ENCODE measurements at places on chromosomes 7 and 10.
A peak's percentile ranks its signal among the peaks of the same experiment; 100 is the strongest.

GRCh38 chr10:93468461-93469213 is 13.5 kb downstream of the MYOF start:
- no peak for DNase-seq

DNA sequence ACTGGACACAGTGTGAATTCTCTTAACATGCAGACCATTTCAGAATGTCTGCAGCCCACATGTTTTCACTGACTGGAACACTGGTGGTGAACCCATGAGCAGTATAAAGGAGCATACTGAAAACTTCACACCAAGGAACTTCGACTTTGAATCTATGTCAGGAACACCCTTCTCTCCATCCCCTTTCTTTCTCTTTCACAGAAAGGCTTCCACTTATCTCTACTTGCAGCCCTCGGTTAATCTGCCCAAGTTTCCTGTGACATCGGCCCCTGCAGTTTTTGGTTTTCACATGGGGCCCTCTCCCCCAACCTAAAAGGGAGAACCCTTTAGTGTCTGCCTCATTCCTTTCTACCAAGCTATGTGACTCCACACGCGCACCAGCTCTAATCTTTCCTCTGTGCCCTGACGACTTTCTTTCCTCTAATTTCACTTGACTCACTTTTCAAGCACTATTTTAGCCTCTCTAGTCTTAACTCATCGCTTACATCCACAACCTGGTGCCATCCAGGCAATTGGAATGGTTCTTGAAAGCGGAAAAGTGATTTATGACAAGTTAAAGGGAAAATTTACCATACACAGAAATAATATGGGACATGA is 70.1 kb downstream of the RELN start:
- DNase-seq = no peak

- peak; percentile 26 for DNase-seq
These were observed 863 bp downstream of the CCNY start for GRCh38 chr10:35336921-35337823.

- DNase-seq = no peak
These were observed 55.9 kb upstream of the PAPSS2 start for GRCh38 chr10:87603769-87604168.

DNA sequence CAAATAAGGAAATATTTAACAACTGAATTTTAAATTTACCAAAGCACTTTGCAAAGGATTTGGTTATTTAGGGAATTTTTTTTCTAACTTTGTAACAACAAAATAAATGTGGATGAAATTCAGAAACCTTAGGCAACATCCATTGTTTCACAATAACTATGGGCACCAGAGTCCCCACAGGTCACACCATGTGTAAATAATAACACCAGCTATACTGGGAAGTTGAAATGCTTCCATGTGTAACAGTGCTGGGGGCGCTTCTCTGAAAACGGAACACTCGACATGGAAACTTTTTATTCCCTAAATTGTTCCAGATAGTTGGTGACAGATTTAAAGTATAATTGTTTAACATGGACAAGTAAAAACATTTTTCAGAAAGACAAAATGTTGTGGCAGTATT is 818.6 kb downstream of the TNS3 start:
- no peak for DNase-seq

GRCh38 chr10:58859526-58859925 is 316.9 kb upstream of the PHYHIPL start:
- no peak for DNase-seq

DNA sequence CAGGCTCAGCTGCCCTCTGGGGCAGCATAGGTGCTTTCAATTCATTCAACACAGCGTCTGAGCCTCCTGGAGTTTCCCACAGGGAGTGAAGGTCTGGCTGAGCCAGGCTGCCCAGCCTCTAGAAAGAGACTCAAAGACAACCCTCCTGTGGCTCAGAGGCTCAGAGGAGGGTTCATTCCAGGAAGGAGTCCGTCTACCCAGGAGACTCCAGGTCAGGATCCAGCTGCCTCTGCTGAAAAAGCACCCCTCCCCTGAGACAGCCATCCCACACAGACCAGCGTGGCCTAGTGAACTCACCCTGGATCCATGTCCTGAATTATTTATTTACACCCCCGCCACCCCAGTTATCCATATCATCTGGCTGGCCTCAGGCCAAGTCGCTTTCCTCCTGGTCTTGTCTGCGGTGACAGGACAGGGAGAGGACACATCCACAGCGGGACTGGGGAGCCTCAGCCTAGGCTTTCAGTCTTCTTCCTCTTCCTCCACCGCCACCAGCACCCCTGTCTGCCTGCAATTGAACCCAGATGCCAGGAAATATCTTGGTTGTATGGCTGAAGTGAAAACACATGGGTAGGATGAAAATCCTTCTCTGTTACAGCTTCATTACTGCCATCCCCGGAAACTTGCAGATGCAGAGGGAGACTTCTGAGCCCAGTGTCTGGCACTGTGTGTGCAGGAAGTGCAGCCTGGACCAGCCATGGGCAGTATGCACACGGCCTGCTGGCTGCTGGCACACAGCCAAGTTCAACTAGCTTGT is 44.0 kb upstream of the COL13A1 start:
- DNase-seq = no peak

GRCh38 chr10:99872367-99873162 is 90.1 kb downstream of the ABCC2 start:
- DNase-seq = no peak

- no peak for DNase-seq
These were observed 8.0 kb downstream of the SLC18A2 start for GRCh38 chr10:117248750-117249465.

DNA sequence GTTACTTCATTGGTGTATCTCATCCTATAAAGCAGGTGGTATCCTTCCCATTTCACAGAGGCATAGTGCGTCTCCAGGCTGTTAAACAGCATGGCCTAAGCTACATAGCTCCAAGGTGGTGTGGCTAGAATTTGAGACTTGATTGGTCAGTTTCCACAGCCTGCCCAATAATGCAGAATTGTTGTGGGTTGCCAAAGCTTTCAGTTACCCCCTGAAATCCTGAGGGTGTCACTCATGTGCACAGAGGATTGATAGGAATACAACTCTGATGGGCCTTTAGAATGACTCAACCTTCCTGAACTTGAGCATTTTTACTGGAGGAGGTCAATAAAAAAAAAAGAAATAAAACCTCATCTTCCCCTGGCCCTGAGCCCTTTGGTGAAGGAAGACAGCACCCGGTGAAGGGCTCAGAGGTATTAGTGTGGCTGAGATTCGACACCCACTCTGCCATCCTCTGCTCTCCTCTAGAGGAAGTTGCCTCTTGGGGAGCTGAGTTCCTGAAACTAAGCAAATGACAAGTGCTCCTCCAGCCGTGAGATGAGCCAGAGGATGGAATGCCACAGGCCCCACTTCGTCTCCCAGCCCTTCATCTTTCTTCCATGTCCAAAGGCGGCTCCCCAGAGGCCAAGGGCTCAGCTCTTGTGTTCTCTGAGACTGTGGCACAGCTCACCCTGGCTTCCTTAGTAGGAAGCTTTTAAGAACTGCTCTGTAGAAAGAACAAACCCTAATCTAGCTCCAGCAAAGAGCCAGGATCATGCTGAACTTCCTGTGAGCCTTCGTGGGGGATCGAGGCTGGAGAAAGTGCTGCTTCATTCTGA is 1.0 kb downstream of the ACSL5 start:
- DNase-seq = peak; percentile 42

GRCh38 chr7:568031-568951 is 48.6 kb upstream of the PDGFA start:
- no peak for DNase-seq

- no peak for DNase-seq
These were observed 150.7 kb downstream of the LRMDA start for GRCh38 chr10:75582102-75582501.

GRCh38 chr10:63576501-63576900 is 55.3 kb downstream of the REEP3 start:
- DNase-seq = no peak

- no peak for DNase-seq
These were observed 343.0 kb downstream of the TCERG1L start for GRCh38 chr10:130968511-130968910.

DNA sequence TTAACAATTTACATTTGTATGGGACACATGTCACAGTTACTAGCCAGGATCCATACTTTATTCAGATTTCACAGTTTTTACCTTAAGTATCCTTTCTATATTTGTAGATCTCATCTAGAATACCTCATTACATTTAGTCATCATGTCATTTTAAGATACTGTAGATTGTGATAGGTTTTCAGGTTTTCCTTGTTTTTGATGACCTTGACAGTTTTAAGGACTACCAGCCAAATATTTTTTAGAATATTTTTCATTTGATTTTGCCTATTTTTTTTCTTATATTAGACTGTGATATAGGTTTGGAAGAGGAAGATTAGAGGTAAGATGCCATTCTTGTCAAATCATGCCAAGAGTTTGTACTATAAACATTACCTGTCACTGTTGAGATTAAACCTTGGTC is 460.3 kb downstream of the ANKRD7 start:
- DNase-seq = no peak

GRCh38 chr7:131459256-131459655 is 97.2 kb downstream of the PODXL start:
- DNase-seq = no peak

DNA sequence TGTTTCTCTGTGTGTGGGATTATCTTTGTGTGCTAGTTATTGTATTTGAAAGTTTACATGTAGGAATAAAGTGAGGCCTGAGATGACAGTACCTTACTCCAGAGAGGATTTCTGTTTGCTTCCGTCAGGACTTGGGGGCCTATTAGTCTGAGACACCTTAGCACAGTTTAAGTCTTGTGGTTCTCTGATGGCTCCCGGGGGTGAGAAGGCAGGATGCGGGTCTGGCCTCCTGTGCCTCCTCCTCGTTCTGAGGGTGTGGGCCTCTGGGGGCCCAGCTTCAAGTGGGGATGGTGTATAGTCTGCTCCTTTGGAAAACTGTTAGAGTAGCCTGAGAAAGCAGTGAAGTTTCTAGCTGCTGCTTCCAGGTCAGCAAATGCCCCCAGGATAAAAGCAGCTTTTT is 12.4 kb downstream of the MTURN start:
- no peak for DNase-seq

DNA sequence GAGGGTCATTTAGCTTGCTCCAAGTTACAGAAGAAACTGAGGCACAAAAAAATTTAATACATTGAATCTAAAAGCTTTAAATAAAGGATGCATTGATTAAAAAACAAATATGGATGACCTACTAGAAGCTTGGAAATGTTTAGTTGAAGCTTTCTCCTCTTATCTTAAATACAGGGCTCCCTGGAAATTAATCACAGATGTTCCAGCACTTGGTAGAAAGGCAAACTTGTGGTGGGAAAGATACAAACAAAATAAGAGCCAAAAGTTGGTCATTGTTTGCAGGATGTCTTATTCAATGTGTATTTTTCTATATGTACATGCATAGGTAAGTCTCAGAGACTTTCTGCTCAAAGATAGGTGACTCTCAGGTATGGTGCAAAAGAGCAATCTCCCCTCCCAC is 40.7 kb upstream of the LYZL1 start:
- DNase-seq = no peak

- no peak for DNase-seq
These were observed 144.6 kb downstream of the GLCCI1 start for GRCh38 chr7:8113184-8113583.

- no peak for DNase-seq
These were observed 315.3 kb downstream of the CXCL12 start for GRCh38 chr10:44069573-44069972.

- DNase-seq = no peak
These were observed 875.4 kb downstream of the LRMDA start for GRCh38 chr10:76306856-76307255.

GRCh38 chr7:73904219-73905137 is 43.5 kb downstream of the TMEM270 start:
- DNase-seq = no peak

- DNase-seq = no peak
These were observed 121.1 kb upstream of the RHOBTB1 start for GRCh38 chr10:61065051-61065450.

GRCh38 chr7:89401690-89402089 is 606.2 kb upstream of the TEX47 start:
- no peak for DNase-seq

GRCh38 chr7:74028321-74028838 is 407 bp downstream of the ELN start:
- no peak for DNase-seq

DNA sequence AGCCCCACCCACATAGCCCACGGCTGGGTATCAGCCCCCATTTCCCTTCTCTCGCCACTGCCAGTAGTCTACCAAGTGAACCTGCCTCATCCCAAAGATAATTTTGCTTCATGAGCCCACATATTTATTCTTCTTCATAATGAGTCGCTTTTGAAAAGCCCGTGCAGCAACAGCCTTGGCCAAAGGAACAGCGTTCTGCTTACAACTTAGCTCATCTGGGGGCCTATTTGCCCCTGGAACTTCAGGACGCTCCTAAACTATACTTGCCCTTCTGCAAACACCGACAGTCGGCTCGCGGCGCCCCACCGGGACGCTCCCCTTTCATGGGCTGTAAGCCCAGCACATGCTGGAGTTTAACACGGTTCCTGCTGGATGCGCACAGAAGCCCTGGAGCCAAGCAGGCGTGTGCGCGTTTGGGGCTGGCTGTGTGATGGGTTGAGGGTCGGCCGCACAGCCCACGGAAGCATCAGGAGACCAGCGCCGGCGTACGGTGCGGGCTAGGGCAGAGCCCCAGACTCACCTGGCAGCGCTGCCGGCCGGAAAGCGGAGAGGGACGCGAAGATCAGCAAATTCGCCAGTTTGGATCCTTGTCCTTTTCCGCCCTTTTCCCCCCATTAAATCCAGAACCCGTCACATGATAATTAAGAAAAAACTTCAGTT is 370 bp downstream of the TMEM60 start:
- DNase-seq = no peak

DNA sequence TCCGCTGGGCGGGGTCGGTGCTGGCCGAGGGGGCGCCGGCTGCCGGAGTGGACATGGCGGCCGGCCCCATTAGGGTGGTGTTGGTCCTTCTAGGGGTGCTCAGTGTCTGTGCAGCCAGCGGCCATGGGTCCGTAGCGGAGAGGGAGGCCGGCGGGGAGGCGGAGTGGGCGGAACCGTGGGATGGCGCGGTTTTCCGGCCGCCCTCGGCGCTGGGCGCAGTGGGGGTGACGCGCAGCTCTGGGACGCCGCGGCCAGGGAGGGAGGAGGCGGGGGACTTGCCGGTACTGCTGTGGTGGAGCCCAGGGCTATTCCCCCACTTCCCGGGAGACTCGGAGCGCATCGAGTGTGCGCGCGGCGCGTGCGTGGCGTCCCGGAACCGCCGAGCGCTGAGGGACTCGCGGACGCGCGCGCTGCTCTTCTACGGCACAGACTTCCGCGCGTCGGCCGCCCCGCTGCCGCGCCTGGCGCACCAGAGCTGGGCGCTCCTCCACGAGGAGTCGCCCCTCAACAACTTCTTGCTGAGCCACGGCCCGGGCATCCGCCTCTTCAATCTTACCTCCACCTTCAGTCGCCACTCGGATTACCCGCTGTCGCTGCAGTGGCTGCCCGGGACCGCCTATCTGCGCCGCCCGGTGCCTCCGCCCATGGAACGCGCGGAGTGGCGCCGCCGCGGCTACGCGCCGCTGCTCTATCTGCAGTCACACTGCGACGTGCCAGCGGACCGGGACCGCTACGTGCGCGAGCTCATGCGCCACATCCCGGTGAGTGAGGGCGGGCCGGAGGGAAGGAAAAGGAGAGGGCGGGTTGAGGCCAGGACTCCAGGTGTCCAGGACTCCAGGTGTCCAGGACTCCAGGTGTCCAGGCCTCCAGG is 9.3 kb upstream of the CHCHD1 start:
- DNase-seq = peak; percentile 91

All from CD4-positive, alpha-beta T cell treated with Interleukin-10 for 1 hour (primary cell).